Psoas muscle (tissue), 8 donors: ENCODE measurements at places on chromosomes 6 and 20.

GRCh38 chr6:150478656-150479545, 110.1 kb downstream of the IYD start:
- DNase-seq = no peak

DNA sequence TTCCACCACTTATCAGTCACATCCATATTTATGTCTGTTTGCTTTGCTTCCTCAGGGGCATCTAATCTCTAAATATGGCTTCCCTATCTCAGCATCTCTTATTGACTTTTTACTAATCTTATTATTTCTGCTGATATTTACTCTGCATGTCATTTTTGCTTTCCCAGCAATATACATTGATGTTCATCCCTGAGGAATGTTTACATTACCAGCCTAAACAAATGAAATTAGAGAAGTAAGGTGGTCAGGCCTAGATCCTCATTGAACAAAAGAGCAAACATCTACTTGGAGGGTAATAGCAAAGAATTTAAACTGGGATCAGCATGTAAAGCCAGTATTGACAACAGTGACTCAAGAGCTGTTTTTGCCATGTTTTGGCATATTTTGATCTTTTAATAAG, 546.4 kb downstream of the MMUT start:
- no peak for DNase-seq

DNA sequence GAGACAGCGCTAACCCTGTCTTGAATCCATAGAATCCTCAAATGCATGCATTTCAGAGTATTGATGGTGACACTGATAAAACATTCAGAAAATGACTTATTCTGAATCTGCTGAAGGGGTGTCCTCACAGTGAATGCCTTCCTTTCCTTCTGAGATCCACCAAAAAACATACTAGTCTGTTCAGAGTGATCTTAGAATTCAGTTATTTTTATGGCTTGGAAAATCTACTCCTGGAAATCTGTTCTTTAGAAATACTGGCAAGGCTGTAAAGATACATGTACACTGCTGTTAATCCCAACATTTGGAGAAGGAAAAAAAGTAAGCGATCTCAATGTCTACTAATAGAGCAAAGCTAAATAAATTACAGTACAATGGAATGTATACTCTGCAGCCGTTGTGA, 672.6 kb upstream of the AGPAT4 start:
- DNase-seq = no peak

DNA sequence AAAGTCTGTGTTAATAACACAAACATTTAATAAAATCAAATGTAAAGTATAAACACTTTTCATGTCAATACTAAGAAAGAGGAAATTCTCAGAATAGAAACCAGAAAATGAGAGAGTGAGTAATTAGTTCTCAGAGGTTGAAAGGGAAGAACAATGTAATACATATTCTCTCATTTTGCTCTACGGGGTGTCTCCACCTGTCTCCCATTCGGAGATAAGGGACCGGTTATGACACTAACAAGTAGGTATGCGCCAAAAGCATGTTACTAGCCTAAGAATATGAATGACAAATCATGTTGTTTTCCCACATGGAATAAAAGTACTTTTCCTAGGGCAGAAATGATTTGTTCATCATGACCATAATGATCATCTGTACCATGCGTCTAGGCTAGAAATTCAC, 35.6 kb upstream of the PRELID3B start:
- DNase-seq = no peak

DNA sequence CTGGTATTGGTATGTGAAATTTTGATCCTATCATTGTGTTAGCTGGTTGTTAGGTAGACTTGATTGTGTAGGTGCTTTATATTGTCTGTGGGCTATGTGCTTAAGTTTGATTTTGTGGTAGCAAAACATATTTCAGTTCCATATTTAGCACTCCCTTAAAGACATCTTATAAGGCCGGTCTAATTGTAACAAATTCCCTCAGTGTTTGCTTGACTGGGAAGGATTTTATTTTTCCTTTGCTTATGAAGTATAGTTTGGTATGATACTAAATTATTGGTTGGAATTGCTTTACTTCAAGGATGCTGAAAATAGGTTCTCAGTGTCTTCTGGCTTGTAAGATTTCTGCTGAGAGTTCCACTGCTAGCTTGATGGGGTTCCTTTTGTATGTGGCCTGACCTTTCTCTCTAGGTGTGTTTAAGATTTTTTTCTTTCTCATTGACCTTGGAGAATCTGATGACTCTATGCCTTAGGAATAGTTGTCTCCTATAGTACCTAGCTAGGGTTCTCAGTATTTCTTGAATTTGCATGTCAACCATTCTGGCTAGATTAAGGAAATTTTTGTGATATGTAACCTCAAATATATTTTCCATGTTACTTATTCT, 20.1 kb downstream of the CENPW start:
- no peak for DNase-seq

- DNase-seq = no peak
These were observed 166.4 kb downstream of the ATXN1 start for GRCh38 chr6:16594849-16595248.

GRCh38 chr20:15673206-15673605, 900.0 kb downstream of the KIF16B start:
- no peak for DNase-seq

DNA sequence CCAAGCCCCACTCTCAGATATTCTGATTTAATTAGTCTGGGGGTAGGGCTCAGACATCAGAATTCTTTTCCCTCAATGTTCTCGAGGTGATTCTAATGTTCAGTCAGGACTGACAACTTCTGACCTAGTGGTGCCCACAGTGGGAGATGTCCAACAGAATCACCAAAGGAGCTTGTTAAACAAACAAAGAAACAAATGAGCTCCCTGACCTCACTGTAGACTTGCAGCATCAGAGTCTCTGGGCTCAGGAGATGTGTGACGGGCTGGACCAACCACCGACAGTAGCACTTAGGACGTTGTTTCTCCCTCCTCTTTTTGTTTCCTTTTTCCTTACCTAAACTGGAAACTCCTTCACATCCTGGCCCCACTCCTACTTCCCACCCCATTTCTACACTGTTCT, 49.3 kb downstream of the CLIC5 start:
- DNase-seq = no peak

DNA sequence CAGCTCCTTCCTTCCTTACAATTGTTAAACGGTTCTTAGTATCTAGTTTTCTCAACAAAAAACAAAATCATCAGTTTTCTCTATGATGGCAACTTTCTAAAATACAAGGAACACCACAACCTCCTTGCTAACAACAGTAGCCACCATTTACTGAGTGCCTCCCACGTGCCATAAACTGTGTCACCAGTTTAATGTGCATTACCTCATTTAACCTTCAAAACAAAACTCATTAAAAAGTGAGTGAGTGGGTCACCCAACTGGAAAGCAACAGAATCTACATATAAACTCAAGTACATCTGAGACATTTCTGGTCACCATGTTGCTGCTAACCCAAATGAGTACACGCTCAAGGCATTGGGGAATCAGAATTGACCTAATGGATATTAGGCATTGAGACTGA, 11.0 kb downstream of the RTN4IP1 start:
- DNase-seq = no peak

- DNase-seq = peak; percentile 65
These were observed 892 bp downstream of the REPS1 start for GRCh38 chr6:138987080-138987642.
